Activated effector memory CD4-positive, alpha-beta T cell treated with Interleukin-2 at 50 U/mL for 16 hours (primary cell): ENCODE measurements at places on chromosomes 3 and 15.

DNA sequence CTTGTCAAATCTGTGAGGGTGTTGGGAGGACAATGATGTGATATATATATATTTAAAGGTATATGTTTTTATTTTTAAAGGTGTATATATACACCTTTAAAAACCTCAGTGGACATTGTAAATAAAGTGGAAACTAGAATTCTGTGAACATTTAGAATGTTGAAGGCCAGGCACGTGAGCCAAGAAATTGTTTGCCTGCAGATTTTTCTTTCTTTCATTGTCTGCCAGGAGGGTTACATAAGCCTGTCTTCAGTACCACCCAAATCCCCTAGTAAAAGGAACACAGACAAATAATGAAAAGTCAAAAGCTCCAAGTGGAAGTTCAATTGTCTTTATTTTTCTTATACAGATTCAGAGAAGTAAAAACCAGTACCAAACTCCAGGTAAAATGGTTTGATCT, 42.4 kb downstream of the TM4SF4 start:
- DNase-seq, result no peak

- no peak for DNase-seq
Observed at GRCh38 chr3:97974996-97975395, 2.8 kb upstream of the RIOX2 start.

- no peak for DNase-seq
Observed at GRCh38 chr3:101854608-101855304, 5.4 kb downstream of the NFKBIZ start.

DNA sequence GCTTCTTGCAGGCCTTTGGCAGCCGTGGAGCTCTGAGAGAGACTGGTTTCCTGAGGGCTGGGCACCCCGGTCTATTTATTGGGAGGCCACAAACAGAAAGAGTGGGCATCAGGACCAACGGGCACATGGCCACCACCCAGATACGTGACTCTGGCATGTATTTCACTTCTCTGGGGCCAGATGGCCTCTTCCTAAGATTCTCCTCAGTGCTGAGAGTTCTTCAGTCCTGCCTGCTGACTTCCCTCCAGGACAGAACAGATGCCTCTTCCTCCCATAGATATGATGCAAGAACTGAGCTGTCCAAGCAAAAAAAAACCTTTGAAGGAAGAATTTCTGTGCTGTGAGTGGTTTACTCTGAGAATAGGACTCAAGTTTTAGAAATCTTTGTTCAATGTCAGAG, 107.7 kb downstream of the IGF2BP2 start:
- DNase-seq, result no peak
